ENCODE measurements at places on chromosomes 3 and 15.

DNA sequence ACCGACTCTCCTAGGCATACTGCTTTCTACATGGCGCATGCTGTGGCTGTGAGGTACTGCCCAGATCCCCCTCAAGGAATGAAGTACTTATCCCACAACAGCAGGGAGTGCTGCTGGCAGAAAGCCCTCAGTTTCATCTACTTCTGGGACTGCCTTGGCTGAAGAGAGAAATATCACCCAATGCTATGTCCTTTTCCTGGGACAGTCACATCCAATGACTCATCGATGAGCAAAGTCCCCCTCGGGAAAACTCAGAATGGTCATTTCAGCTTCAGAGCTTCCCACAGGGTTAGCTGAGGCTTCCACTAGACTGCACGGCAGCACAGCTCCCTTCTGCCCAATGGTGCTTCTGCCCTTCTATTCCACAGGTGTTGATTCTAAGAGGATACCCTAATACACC, 3.6 kb upstream of the NMD3 start:
- no peak for DNase-seq

GRCh38 chr3:43214616-43215015, 71.7 kb upstream of the SNRK start:
- DNase-seq: no peak

DNA sequence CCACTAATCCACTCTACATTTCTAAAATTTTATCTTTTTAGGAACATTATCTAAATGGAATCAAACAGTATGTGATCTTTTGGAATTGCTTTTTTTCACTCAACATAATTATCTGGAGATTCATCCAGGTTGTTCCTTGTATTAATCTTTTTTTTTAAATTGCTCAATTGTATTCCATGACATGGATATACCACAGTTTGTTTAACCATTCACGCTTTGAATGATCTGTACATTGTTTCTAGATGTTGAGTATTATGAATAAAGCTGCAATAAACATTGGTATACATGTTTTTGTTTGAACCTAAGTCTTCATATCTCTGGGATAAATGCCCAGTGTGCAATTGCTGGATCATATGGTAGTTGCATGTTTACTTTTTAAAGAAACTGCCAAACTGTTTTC, 5.5 kb downstream of the CTDSPL start:
- DNase-seq: no peak

GRCh38 chr3:191051037-191051436, 148.0 kb upstream of the OSTN start:
- no peak for DNase-seq
